ENCODE measurements at places on chromosomes 3 and 15.

- DNase-seq: no peak
Measured at GRCh38 chr15:51718219-51718618, 19.2 kb downstream of the LYSMD2 start.

DNA sequence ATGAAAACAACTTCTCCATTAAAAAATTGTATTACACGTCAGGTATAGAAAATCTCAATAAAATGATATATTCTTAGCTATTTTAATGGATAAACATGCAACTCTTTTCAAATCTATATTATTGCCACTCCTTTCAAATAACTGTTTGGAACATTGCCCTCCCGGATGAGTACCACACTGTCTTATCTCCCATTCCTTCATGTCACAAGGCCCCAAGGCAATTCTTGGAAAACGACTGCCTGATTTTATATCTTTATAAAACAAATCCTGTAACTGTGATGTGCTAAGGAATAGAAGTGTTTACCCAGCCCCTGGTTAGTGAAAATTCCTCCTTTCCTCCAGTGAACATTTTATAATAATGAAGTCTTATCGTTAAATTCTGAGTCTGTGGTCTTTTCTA is 6.2 kb upstream of the ZNF619 start:
- DNase-seq: no peak

DNA sequence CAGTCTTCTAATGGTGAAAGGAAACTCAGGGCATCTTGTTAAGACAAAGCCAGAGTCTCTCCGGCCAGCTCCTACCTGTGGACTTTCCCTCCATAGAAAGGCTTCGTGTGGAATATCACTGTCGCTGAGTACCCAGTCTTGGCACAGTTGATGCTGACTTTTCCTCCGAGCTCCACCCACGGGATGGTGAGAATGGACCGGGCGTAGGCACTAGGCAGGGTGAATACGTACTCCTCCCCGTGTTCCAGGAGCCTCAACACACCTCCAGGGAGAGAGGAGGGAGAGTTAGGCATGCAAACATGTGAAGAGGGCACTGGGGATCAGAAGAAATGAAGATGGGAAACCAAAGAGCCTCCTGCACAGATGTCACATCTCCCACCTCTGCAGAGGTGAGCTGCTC is 138.0 kb downstream of the STT3B start:
- DNase-seq: no peak

DNA sequence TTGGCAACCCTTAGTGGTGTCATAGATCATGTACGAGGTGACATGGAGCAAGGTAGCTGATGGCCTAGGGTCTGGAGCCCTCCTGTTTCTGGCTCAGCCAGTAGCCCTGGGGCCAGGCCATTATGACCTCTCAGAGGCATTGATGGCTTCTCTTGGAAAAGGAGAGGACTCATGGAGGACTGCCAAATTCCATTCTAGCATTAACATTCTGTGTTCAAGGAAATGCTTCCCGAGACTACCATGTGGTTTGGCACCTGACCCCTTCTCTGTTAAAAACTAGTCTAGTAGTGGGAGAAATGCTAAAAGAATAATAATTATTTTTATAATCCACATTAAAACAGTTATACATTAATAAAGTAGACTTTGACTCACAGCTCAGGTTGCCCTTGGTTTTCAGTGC is 40.2 kb upstream of the ADAMTSL3 start:
- DNase-seq: no peak

DNA sequence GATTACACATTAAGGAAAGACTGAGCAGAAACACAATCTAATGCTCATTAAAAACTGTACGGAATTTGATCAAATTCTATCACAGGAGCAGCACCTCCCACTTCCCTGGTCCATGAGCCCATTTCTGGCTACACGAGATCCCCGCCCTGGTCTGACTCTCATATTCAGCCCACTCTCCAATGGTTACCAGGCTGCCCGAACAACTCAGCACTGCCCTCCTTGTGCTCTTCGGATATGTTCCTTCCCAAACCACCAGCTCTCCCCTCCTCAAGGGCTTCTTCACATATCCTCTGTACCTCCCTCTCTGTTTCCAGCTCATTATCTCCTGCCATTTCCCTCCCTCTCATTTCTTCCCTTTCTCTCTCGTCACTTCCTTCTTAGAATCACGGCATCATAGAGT is 180.5 kb downstream of the RSL24D1 start:
- DNase-seq: no peak
